ENCODE measurements at places on chromosomes 16 and 17.

DNA sequence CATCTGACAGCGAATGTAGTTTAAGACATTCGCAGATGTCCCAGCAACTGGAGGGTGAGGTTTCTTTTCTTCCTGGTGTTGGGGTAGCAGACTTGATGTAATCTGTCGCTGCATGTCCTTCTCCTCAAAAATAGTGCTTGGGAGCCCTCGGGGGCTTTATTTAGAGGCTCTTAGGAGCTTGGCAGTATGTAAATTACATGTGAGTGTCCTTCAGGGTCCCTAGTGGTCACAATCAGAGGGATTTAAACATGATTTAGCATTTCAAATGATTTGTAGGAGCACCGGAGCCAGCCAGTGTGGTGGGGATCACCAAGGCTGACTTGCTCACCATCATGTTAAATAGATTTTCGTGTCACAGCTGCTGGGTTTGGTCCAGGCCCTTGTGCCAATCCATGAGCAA is 8.8 kb upstream of the SALL1 start:
- DNase-seq: no peak

DNA sequence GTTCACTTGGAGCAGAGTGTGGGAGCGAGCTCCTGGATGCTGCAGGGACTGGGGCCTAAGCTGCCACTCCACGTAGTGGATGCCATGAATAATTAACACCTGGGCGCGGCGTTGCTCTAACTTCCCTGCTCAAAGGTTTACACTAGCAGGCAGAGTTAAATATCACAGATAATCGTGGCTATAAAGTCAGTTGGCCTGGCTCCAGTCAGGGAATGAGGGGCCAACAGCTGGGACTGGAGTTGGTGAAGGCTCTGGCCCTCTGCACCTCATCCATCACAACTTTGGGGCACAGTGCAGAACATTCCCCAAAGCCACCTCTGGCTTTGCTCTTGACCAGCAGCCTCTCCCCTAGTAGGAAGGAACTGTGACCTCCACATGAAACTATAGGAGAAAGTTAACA is 10.9 kb downstream of the HOXB4 start:
- DNase-seq: no peak

GRCh38 chr17:9696279-9697044 is 51.1 kb downstream of the USP43 start:
- no peak for DNase-seq

GRCh38 chr17:49486012-49486641 is 9.0 kb upstream of the NGFR start:
- DNase-seq: no peak

DNA sequence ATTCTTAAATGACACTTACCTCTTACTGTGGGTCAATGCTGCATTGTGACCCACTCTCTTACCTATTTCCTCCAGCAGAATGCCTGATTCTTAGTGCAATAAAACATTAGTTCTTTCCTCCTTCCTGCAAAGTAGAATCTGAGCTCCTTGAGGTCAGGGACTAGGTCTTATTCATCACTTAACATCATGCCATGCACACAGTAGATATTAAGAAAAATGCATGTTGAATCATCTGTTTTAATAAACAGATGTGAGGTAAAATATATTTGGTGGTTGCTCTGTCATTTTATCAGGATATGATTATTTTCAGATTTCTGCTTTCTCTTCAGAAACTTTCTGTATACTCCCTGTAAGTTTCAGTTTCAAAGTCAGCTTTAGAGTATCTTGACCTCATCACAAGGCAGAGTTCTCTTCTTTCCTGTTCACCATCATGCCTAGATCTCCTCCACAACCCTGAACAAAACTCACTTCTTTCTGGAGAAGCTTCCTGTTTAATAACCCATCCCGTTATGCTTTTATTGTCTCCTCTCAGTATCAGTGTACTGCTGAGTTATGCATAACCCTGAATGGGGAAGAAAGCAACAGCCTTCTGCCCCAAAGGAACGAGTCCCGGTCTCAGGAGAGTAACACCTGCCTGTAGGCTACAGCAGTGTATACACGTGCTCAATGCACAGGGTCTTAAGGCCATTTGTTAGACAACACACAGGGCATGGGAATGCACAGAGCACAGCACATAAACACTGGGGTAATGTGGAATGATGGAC is 30.3 kb upstream of the SUPT4H1 start:
- DNase-seq: no peak

DNA sequence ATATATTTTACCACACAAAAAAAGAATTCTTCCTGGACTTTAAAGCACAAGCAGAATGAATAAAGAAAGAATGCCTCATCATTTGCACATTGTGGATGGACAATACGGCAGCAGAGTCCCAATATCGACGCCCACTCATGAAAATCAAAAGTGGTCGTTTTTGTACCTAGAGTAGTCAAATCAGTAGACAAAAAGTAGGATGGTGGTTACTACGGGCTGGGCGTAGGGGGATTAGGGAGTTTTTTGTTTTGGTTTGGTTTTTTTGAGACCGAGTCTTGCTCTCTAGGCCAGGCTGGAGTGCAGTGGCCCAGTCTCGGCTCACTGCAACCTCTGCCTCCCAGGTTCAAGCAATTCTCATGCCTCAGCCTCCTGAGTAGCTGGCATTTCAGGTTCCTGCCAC is 8.6 kb upstream of the CENPV start:
- no peak for DNase-seq

DNA sequence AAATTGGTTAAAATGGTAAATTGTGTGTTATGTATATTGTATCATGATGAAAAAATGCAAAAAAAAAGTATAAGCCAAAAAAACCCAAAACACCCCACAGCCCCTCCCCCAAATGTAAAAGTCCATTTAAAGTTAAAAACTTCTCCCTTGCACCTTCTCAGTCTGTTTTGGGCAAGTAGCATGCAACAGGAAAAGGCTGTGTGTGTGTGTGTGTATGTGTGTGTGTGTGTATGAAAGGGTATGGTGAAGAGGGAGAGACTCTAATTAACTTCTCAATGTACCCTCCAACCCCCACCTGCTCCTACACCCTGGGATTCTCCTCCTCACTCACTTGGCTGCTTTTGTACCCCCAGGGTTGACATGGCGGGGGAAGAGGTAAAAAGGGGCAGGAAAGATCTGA is 9.2 kb upstream of the GGT6 start:
- DNase-seq: no peak

DNA sequence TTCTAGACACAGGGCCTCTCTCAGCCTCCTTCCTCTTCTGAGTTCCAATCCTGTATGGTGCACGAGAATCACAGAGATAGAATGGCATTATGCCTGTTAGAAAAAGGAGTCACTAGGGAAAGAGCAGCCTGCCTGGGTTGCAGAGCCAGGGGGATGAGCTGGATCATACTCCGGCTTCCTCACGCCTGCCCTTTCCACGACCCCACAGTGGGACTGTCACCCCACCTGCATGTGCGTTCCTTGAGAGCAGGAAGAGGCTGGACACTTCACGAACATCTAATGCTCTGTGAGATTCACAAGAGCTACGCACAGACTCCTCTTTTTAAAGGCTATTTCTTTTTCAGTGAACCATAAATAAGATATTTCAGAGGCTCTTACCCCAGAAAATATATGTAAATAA is 54.8 kb downstream of the N4BP1 start:
- no peak for DNase-seq

DNA sequence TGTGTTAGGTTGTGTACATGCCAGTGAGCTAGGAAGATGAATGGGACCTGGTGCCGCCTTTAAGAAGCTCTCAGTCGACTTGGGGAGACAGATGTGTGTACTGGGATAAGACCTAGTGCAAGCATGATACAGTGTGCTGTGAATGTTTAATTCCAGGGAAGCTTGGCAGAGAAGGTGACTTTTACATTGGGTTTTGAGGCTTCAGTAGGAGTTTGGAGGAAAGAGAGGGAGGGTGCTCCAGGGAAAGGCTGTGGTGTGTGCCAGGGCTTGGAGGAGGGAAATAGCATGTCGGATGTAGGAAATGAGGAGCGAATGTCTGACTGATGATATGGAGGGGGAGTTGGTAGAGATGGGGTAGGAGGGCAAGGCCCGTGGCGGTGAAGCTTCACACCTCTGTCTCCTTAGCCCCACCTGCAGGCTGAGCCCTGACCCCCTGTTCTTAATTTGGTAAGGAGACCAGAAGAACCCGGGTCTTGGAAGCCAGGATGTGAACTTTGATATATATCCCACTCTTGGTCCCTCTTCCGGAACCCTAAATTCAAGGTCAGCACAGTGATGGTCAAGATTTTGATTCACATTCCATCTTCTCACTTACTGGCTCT is 76.6 kb downstream of the PLCG2 start:
- no peak for DNase-seq

DNA sequence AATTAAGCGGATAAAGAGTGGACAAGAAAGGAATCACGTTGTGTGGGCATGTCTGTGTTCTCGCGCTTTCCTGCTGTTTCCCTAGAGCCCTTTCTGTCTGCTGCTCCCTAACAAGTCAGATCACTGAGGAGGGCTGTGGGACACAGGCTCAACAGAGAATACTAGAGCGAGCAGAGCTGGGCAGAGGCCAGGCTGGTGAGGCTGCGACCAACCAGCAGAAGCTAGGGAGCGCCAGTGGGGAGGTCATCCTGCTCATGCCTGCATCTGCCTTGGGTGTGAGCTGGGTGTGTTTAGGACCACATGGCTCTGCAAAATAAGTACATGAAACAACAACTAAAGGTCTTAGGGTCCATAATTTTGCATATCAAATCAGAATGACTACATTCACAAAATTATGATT is 11.5 kb upstream of the FOXJ1 start:
- DNase-seq: no peak

- no peak for DNase-seq
Measured at GRCh38 chr16:79839466-79840341, 239.2 kb upstream of the MAF start.

GRCh38 chr16:72400257-72401083 is 228.5 kb upstream of the PMFBP1 start:
- no peak for DNase-seq

- DNase-seq: no peak
Measured at GRCh38 chr17:65487990-65488389, 73.5 kb downstream of the AXIN2 start.

DNA sequence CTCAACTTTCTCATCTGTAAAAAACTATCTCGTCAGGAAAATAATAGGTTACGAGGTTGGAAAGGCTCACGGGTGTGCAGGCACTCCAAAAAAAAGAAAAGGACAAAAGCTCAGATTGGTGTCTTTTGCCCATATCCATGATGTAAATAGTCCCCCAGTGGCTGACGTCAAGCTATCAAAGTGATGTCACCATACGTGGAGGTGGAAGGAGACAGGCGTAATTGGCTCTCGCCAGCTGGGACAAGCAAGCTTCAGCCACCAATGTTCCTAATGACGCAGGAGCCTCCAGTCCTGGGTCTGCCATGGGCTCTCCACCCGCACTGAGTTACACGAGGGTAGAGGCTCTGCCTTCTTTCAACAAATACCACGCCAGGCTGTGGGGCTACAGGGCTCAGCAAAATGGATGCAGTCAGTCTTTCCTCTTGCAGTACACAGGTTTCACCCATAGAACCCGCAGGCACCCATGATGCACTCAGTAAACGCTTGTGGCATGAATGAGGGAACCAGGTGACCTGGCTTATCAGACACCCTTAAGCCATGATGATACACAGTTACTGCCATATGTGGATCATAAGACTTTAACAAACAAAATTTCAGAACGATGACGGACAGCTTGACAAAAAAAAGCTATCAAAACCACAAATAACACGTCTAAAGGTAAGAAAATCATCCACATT is 50.5 kb downstream of the COTL1 start:
- no peak for DNase-seq

DNA sequence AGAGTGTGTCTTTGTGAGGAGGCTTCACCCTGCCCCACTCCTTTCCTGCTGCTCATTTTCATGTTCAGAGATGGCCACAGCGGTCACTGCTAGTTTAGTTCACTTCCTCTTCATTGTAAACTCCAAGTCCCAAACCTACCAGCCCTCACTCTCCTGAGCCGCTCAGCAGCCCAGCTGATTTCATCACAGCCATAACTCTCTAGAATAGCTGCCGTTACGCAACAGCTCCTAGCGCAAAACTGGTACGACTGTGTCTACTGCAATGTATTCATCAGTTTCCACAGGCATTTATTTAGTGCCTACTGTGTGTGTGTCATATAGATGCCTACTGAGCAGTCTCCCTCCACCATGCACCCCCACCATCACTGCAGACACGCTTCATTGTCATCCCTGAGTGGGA is 233.5 kb upstream of the RPL38 start:
- DNase-seq: no peak

DNA sequence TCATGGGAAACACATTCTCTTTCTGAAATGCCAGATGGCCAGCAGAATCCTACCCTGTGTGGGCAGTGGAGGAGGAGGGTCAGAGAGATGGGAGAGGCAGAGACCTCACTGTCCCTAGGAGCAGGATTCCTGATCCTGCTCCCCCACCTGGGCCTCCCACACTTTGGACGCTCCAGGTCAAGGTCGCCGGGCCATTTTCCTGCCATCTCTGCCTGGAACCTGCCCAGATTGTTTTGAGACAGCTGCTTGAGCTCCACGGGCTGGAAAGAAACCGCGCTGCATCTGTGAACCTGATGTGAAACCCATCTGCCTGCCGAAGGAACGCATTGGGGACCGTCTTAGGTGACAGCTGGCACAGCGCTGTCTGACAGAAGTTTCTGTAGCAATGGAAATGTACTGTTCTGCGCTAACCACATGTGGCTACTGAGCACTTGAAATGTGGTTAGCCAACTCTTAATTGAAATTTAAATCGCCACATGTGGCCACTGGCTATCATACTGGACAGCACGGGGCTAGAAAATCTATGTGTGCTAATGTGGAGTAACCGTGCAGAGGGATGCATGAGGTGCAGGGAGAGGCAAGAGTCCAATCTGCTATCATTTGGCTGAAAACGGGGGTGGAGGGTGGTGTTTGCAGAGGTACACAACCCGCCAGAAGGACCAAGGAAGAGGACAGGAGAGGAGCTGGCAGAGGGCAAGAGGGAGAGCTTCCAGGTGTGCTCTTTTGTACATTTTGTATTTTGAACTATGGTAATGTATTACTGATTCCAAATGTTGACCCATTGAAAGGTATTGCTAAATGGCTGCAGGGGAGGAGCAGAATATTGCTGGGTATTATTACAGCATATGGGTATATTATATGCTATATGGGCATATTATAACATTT is 15.4 kb upstream of the NUBP1 start:
- DNase-seq: no peak

- DNase-seq: no peak
Measured at GRCh38 chr17:4900231-4901107, 1.1 kb downstream of the C17orf107 start.

DNA sequence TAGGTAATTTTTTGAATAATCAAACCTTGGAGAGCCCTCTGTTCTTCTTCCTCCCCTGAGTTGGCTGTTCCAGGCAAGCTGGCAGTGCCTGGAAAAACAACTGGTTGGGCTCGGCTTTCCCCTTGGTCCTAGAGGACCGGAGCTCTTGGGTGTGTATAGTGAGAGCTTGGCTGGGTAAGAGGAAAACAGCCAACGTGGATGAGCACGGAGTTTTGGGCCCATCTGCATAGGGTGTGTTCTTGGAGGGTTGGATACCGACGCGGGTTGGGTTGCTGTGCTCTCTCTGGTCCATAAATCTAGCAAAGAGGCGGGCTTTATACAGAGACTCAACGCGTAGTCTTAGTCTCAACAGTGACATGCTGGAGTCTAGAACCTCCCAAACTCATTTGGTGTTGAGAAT is 23.2 kb downstream of the ITGB3 start:
- DNase-seq: no peak

- DNase-seq: no peak
Measured at GRCh38 chr17:80696456-80696855, 151.8 kb downstream of the RPTOR start.

Measured in stimulated activated CD4-positive, alpha-beta T cell treated with anti-CD3 and anti-CD28 coated beads, Interleukin-12 subunit alpha, Interleukin-12 subunit beta, amount 100 ng/mL, for 24 hours (primary cell).